HT-29 (cell line): ENCODE measurements at places on chromosomes 12 and 14. TPM values are rescaled to one million over a fixed set of nuclear protein-coding genes. Genes with fewer than 3 reads are reported as not detected.

HOXC5 gene
- total RNA-seq: 0.41 and 0.81 TPM in 2 replicates

KRT3 gene
- total RNA-seq: not detected in 2 replicates

PTCSC3 gene
- not detected in 2 replicates for total RNA-seq

NPFF gene
- total RNA-seq: not detected in 2 replicates

ANHX gene
- not detected in 2 replicates for total RNA-seq

PRB3 gene
- total RNA-seq: not detected in 2 replicates

RNASE3 gene
- not detected in 2 replicates for total RNA-seq

NXPH4 gene
- total RNA-seq: 0.97 and 2.8 TPM in 2 replicates

DLGAP5 gene
- 12.7 and 14.1 TPM in 2 replicates for total RNA-seq

KRT8 gene
- 5,686 and 5,723 TPM in 2 replicates for total RNA-seq

CMKLR1 gene
- total RNA-seq: not detected in 2 replicates

SLC4A8 gene
- total RNA-seq: not detected in 2 replicates

NOVA1 gene
- 0.10 and 0.37 TPM in 2 replicates for total RNA-seq

KLRB1 gene
- total RNA-seq: not detected in 2 replicates
